ENCODE measurements at places on chromosomes 4 and X. TPM values are rescaled to one million over a fixed set of nuclear protein-coding genes. Genes with fewer than 3 reads are reported as not detected.

DNA sequence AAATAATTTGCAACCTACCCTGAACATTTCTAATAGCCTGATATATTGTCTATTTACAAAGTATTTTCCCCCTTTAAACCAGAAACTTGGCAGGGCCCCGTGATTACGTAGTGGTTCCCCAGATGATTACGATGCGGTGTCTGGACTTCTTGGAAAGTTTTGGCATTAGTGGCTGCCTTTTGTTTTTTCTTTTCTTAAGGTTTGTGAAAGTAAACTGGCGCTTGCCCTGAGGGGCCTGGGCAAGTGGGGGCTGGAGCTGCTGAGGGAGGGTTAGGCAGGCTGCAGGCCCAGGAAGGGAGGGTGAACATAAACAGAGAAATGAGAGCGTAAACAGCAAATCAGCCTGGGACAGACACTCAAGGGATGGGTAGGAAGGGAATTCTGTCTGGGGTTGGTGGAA lies 123.6 kb upstream of the MSX1 start:
- no peak for DNase-seq

Gene GPR143
- polyA plus RNA-seq: not detected

Gene NDNF
- not detected for polyA plus RNA-seq

DNA sequence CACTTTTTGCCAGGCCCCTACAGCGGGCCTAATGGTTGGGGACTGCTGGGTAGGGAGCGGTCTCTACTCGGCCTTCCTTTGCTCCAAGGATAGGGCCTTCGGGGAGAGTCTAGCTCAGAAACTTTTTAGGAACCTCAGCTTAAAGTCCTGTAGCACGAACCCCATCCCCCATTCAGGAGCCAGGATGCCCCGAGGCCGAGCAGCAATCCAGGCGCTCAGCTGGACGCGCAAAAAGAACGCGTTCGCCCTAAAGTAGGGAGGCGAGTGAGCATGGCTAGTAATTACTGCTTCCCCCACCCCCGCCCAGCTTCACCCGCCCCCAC lies 9.7 kb downstream of the POU4F2 start:
- no peak for DNase-seq

DNA sequence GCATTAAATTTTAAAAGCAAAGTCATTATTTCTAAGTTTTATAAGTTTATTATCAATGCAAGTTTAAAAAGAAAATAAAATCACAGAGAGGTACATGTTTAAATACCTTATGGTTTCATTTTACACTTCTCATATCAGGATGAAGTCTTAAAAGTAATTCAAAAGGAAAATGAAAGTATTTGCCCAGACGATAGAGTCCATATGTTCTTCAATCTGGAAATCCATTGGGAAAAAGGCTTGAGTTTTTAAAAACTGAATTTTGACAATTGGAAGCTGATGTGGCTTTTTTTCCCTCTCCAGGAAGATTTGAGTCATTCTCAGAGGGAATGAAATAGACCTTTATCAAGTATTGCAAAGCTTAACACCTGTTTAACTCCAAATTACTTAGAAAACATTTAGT lies 37.1 kb downstream of the MAB21L2 start:
- no peak for DNase-seq

GRCh38 chr4:123096038-123096437 lies 173.6 kb upstream of the NUDT6 start:
- no peak for DNase-seq

DNA sequence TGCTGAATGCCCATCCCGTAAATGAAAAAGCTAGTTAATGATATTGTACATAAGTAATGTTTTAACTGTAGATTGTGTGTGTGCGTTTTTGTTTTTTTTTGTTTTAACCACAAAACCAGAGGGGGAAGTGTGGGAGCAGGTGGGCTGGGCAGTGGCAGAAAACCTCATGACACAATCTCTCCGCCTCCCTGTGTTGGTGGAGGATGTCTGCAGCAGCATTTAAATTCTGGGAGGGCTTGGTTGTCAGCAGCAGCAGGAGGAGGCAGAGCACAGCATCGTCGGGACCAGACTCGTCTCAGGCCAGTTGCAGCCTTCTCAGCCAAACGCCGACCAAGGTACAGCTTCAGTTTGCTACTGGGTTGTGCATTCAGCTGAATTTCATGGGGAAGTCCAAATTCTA lies at the start of gene SPP1:
Gene SPP1, plus strand, starts transcription at position 249 of the 400 bp plus-strand sequence. CDS start 1,182 bp downstream, outside the sequence.
- DNase-seq: no peak

Gene RBM46
- not detected for polyA plus RNA-seq

Gene FAM184B
- polyA plus RNA-seq: not detected

GRCh38 chr4:1241466-1241935 lies 7.4 kb downstream of the CTBP1 start:
- no peak for DNase-seq

- no peak for DNase-seq
These were observed 18.6 kb downstream of the STK32B start for GRCh38 chr4:5069901-5070300.

Gene LSM6
- polyA plus RNA-seq: 282 TPM

DNA sequence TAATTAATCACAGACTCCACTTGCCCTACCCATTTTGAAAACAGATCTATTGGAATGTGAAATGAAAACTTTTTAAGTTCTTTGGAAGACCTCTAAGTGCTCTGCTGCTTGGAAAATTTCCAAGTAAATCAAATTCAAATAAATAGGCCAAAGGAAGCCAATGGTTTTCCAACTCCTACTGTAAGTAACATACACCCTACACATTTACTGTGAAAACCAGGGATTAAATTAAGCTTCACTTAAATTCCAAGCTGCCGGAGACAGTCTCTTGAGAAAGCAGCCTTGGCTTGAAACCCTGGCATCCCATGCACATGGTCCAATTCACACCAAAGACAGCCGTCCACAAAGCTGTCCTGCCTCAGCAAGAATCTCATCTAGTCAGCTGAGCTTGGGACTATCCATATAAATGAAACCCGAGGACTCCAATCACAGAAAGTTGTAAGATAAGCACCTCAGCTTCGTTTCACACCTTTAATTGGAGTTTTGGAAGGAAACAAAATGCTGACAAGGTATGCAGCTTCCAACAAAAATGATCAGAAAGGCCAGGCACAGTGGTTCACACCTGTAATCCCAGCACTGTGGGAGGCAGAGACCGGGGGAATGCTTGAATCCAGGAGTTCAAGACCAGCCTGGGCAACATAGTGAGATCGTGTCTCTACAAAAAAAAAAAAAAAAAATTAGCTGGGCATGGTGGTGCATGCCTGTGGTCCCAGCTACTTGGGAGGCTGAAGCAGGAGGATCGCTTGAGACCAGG lies 88.6 kb downstream of the APBB2 start:
- no peak for DNase-seq

Measured in GM12878 (cell line).